ENCODE measurements at places on chromosomes 3 and 15.

GRCh38 chr3:17518189-17519059, 224.0 kb downstream of the TBC1D5 start:
- no peak for DNase-seq

- peak; percentile 86 for DNase-seq
Measured at GRCh38 chr3:11720304-11720898, 76.7 kb upstream of the VGLL4 start.

GRCh38 chr3:146189519-146190173, 28.7 kb upstream of the PLOD2 start:
- DNase-seq, result peak; percentile 27

DNA sequence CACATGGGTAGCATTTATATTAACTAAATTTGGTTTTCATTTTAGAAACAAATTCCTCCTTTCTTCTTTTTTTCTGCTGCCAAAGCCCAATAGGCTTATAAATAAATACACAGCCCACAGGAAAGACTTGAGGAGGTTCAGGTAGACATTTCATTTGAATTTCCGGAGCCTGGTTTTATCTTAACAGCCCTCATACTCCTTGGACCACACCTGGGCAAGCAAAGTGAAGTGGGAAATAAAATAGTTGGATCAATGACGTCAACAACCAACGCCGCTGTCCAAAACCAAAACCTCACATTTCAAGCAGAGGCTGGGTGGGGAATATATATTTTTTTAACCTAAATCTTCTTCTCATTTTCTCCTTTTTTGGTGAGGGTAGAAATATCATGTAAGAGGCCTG, 53.2 kb downstream of the RFTN1 start:
- DNase-seq, result no peak

DNA sequence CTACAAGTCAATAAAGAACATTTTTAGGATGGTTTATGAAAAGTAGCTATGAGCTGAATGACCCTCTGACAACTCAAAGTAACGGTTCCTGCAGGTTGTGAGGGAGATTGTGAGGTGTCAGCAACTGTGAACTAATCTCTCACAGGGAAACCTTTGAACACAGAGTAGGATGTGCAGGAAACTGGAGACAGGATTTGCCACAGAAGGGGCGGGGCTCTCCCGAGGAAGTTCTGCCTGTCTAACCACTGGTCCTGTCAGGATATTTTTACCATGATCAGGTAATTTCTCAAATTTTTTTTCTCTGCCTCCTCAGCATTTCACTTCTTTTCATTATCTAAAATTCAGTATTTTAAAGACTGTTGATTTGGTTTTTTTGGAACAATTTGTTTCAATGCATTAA, 33.3 kb downstream of the LEO1 start:
- no peak for DNase-seq

DNA sequence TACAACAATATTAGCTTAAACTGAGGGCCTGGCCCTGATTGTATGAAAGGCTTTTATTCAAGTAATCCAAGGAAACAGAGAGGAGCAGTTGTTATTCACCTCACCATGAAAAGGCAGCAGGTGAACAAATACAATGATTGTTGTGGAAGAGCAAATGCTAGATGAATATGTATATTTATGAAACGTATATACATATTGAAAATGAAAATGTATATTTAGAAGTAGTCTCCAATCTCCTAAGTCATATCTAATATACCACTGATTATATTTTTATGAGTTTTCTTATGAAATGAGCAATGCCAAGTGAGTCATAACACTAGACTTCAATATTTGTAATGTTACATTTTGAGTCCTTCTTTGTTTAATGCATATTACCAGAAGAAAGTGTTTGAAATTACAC, 116.2 kb upstream of the KCNMB2 start:
- DNase-seq, result no peak

DNA sequence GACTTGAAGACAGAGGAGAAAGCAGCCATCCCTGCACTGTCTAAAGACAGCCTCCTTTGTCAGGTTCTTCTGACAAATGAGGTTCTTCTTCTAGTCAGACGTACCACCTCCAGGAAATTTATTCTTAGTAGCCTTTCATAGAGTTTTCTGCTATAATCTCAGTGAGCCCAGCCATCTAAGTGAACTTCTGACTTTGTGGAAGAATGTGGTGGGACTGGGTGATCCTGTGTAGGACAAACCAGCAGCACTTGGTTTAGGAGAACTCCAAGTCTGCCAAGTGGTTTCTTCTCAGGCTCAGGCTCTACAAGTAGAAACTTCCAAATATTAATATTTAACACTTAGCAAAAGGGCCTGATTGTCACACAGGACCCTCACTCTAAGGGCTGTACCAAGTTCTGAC, 52.1 kb downstream of the TIPARP start:
- DNase-seq, result no peak

DNA sequence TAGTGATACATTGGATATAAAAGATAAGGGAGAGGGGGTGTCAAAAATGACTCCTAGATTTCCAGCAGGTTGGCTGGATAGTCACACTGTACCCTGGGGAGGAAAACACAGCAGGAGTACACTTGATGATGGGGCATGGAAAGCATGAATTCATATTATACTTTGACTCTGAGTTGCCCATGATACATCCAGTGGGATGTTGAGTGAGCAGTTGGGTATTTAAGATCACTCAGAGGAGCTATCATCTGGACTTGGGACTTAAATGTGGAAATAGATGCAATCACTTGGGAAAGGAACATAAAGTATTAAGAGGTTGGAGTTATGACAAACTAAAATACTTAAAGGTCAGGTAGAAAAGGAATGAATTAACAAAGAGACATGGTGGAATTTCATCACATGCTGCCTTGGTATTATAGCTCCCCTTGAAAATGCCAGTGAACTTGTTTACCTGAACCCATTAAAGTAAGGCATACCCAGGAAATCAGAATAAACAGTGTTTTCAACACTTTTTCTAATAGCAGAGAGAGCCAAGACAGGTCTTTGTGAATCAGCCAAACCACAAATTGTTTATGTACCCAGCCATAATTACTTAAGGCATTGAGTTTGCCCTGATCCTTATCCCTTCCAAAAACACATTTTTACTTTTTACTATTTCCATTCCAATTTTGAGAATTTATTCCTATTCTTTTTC, 49.9 kb upstream of the ABI3BP start:
- DNase-seq, result no peak

DNA sequence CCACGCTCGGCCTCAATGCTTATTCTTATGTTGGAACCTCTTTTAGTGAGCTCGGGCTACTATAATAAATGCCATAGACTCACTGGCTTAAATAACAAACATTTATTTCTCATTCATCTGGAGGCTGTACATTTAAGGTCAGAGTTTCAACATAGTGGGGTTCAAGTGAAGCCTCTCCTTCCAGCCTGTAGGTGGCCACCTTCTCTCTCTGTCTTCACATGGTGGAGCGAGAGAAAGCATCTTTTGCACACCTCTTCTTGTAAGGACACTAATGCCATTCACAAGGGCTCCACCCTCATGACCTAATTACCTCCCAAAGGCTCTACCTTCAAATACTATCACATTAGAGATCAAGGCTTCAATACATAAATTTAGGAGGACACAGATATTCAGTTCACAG, 520.3 kb upstream of the EPHA6 start:
- no peak for DNase-seq

DNA sequence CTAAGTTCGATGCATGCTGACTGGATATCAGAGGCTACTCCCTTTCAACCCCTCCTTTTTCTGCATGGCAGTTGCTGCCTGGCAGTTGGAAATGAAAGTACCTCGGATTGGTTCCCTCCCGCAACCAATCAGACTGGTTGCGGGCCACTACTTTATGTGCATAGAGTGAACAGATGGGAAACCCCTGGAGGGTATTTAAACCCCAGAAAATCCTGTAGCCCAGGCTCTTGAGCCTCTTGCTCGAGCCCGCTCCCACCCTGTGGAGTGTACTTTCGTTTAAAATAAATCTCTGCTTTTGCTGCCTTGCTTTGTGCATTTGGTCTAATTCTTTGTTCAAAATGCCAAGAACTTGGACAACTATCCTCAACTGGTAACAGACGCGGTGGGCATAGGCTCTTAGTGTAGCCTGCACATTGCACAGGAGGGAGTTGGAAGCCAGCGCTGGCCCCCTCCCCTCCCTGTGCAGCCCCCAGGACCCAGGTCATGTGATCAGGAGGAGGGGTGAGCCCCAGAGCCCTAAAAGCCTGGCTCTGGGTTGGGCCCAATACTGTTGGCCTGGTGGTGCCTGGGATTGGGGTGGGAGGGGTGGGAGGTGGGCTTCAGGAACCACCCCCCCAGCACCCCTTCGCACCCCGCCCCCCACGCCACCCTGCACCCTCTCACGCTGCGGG, 26.8 kb downstream of the RHCG start:
- DNase-seq, result no peak

DNA sequence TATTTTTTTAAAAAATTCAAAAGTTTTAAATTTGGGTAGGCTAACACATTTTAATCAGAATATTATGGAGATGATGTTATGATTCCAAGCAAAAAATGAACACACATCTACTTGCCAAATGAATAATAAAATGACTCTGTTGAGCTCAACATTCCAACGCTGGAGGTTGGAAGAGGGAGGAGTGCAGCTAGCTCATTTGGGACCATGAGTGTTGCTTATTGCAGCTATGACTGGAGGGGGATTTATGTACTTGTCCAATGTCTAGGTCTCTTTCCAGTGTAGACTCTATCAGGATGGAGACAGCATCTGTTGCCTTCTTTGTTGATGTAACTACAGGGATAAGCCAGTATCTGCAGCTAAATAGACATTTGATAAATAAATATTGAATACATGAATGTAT, 310.6 kb downstream of the CACNA2D3 start:
- no peak for DNase-seq

DNA sequence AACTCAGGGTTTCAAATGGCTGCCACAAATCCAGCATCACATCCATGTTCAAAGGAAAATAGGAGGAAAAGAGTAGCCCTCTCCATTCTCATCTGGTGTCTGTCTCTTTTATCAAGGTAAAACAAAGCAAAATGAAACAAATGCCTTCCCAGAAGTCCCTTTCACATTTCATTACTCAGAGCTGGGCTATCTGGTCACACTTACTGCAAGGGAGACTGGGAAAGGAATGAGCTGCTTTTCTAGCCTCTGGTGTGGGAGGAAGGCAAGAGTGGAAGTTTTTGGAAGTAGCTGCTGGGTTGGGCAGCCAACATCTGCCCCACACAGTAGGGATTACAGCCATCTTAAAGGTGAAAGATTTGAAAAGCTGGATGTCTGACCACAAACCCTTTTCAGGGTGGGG, 51.8 kb downstream of the KLF15 start:
- no peak for DNase-seq

- DNase-seq, result no peak
Measured at GRCh38 chr3:4992118-4992517, 12.9 kb downstream of the BHLHE40 start.

- no peak for DNase-seq
Measured at GRCh38 chr15:88247914-88248313, 8.6 kb downstream of the NTRK3 start.

DNA sequence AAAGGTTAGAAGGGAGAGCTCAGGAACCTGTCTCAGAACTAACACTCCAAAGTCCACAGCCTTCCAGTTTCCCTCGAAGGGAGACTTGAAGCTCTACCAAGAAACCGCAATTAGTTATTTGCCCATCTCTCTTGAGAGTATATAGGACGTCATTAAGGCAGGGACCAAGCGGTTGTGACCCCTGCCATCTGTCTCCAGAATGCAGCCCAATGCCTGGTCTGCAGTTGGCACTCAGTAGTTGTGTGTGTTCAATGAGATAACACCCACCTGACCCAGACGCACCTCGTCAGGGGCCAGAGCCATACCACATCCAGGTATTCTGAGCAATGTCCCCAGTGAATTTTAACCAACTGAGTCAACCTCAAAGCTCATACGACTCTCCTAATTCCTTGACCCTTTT, 251.0 kb downstream of the VPS13C start:
- no peak for DNase-seq

DNA sequence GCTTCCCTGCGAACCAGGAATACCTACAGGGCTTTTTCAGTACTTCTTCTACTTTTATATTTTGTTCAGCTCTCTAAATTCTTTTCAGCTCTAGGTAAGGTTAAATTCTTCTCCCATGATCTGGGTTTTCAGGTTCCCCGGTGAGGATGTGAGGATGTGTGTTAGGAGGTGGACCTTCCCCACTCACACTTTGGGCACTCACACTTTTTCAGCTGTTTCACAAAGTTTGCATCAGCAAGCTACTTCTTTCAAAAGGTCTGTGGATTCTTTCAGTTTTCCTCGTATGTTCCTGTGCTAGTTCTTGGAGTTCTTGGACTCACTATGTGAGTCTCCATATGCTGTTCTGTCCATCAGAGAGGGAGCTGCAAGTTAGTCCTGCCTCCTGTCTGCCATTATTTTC, 13.9 kb upstream of the OR5K2 start:
- no peak for DNase-seq

- no peak for DNase-seq
Measured at GRCh38 chr3:4271834-4272233, 31.3 kb upstream of the SETMAR start.

- DNase-seq, result peak; percentile 34
Measured at GRCh38 chr15:51649659-51650521, 27.3 kb upstream of the DMXL2 start.

DNA sequence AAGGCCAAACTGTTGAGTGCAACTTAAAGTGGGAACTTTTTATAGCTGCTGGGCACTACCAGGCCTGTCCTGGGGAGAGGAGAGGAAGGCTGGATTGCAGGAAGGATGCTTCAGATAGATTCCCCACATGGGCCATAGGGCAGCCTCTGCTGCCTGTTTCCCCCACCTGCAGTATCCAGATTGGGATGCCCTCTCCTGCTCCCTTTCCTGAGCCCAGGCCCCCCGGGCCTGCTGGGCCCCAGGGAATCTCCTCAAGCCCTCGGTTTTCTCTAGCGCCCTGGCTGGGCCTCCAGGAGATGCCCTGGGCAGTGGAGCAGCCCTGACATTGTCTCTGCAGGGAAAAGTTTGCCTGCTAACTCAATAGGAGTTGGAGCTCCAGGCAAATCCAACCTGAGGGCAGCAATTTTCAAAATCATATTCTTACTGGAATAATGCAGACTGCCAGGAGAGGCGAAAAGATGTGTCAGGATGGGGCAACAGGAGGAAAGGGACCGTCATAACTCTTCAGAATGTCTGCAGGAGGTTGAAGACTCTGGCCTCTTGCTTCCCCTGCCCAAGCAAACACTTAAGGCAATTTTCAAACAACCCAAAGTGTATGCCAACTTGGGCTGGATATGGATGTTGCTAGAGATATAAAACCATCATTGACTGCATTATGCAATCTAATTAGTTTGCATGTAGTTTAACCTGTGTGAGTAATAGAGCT, 4.4 kb downstream of the NR2F2 start:
- DNase-seq, result no peak

DNA sequence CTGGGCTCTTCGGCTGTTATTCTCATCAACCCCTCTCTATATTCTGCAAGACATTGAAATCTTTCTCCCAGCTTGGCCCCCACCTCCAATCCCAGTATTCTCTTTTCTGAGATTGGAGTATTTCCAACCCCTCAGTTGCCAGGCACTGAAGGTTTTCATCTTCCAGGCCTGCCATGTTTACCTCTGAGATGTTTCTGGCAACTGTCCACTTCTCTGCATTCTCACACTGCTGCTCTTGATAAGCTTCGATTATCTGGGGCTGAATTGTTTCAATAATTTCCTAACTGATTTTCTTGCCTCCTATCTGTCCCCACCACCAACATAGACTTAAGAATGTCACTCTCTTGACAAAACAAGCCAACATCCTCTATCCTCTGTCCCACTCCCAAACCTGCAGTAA, 1.4 kb upstream of the GPR156 start:
- no peak for DNase-seq

Data from body of pancreas (tissue), 4 donors.